Cerebellum (tissue), 4 donors: ENCODE measurements at places on chromosomes 16 and 17.
A peak's percentile ranks its signal among the peaks of the same experiment; 100 is the strongest.

DNA sequence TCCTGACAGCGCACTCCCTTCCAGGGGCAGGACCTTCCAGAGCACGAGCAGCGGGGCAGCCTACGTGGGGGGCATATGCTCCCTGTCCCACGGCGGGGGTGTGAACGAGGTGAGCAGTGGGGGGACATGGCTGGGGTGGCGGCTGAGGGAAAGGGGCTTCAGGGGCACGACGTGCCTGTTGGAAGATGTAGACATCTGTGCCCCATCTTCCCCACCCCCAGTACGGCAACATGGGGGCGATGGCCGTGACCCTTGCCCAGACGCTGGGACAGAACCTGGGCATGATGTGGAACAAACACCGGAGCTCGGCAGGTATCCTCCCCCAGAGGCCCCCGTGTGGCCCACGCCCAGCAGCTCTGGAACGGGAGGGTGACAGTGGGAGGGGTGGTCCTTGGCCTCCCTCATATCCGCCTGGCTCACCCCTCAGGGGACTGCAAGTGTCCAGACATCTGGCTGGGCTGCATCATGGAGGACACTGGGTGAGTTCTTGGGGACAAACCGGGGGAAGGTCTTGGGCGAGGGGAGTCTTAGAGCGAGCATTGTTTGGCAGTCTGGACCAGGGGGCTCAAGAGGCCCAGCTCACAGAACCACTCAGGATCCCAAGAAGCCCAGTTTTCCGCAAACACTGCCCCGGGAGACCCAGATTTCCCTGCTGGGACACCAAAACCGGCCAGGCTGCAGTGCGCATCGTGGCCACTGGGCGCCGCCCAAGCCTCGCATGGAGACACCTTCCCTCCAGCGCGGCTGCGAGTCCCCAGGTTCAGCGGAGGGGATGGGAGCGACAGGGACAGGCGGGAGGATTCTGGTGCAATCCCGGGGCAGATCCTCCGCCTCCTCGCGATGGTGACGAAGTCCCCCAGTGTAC lies 15.7 kb downstream of the ADAM11 start:
- DNase-seq: peak; percentile 93

DNA sequence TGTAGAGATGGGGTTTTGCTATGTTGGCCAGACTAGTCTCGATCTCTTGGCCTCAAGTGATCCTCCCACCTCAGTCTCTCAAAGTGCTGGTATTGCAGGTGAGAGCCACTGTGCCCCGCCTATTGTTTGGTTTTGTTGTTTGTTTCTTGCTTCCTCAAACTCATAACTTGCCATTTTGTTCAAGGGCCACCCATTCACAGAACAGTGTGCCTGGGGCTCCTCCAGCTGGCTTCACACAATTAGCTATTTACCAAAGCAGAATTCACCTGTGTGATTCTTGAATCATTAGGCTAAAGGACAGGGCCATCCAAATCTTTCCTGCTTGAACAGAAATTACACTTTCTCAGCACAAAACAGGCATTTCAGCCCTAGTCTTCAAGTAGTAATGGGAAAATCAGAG lies 7.2 kb downstream of the ABHD15 start:
- no peak for DNase-seq

DNA sequence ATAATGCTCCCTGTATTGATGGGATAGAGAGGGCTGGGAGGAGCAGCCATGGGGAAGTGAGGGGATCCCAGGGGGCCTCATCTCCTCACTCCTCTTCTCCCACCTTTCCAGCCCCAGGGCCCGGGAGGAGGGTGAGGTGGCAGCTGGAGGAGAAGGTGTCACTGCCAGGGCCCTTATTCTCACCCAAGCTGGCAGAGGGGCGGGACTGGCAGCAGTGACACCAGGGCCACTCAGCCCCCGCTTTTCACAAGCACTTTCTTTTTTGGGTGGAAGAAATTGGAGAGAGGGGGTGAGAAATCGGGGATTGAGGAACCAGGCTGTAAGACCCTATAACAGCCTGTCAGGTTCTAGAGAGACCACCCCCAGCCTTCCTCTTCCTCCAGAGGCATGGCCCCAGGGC lies 2.4 kb upstream of the TBX21 start:
- no peak for DNase-seq

- DNase-seq: no peak
Measured at GRCh38 chr17:54544249-54544648, 356.4 kb upstream of the TOM1L1 start.

- DNase-seq: peak; percentile 2
Measured at GRCh38 chr16:62831235-62831850, 795.1 kb upstream of the CDH8 start.

DNA sequence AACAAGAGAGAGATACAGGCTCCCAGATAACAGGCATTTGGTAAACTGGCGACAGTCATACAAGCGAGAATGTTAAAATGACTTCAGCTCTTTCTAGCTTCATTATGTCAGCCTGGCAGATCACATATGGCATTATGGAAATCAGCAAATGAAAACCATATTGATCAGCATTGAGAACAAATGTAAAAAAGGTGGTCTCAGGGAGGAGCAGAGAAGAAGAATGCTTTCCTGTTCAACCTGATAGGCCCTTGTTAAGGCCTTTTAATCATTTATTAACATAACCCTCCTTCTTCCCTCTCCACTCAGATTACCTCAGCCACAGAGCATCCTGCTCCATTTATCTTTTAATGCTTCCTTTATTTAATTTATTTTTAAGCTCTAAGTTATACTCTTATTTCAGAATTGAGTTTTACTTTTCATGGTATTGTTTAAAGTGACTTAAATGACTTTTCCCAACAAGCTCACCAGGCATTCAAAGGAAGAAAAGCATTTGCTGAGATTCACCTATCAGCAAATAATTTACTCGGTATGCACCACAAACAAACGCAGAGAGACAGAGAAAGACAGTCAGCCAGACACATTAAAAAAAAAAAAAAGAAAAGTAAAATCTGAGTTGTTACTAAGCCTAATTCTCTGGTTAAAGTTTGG lies 243.9 kb upstream of the TBX2 start:
- no peak for DNase-seq

GRCh38 chr17:27559506-27560481 lies 71.2 kb upstream of the LGALS9 start:
- DNase-seq: no peak

DNA sequence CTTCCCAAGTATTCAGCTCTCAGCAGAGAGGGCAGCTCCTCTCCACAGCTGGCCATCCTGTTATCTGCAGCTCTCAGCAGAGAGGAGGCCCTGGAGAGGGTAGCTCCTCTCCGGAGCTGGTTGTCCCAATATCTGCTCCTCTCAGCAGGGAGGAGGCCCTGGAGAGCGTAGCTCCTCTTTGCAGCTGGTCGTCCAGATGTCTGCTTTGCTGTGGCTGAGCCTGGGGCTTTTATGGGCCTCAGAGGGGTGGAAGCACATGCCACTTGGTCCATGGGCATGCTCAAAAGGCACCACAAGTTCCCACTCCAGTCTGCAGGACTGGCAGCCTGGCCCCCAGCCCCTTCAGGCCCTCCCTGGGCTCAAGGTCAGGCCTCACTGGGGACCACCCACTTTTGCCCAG lies 314.3 kb downstream of the KCNJ2 start:
- no peak for DNase-seq

DNA sequence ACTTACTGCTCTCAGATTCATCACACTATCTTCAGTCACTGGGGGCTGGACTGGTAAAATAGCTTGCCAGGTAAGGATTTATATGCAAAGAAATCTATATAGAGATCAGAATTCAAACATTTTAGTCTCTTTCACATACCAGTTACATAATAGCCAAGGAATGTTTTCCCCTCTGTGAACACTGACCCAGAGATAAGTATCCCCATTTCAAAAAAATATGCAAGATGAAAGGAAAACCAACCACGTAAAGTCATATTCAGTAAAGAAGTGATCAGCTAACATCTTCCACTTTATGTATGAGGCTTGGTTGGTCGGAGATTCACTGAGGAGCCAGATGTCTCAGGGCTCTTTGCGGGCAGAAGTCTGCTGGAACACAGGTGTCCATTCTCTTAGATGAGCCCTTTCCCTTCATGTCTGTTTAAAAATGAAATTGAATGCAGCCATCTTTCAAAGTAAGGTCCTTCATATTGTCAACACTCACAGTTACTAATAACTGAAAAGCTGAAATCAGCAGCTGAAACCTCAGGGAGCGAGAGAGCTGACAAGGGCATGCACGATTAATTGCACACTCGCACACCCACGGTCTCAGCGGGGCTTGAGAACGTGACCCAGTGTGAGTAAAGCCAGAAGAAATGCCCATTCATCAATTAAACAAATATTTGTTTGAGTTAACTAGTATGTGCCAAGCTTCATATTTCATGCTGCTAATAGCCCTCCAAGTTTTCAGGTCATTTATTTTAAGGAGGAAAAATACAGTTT lies 161.2 kb downstream of the MRTFB start:
- no peak for DNase-seq
